ENCODE measurements at places on chromosomes 1 and 21.

DNA sequence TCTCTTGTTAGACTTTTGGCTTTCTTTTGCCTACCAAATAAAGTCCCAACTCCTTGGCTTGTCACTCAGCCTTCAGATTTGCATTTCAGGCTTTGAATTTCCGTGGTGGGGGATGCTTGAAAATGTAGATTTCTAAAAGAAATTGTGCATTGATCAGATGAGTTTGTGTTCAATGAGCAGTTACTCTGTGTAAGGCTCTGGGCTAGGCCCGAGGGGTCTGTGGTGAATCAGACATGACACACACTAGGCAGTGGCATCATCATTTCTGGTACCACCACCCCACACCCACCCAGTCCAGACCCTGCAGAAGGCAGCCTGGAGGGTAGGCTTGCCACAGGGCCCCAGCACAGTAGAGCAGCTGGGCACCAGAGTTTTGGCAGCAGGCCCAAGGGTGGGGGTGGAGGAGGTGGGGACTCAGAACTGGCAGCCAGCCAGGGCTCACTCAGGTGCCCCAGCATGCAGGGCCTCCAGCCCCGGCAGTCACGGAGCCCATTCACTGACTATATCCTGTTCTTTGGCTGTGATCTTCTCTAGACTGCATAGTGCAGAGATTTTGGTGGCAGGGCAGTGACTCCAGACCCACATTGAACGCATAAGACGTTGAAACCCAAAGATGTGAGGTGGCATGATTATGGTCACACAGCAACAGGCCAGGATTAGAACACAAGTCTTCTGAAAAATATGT, 97.2 kb upstream of the ARTN start:
- peak; percentile 72 for DNase-seq

DNA sequence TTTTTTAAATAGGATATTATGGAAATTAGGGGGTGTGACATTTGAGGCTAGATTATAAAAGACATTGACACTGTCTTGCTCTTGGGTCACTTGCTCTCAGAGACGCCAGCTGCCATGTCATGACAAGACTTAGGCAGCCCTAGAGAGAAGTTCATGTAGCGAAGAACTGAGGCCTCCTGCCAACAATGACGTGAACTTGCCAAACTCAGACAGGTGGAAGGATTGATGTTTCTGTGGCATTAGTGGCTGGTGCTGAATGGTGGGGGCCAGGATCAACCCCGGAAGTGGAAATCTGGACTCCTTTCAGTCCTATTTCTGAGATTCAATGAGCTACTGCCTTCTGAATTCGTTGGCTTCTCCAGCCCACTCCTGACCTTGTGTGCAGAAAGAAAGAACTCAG, 14.7 kb downstream of the NCF2 start:
- DNase-seq: no peak

DNA sequence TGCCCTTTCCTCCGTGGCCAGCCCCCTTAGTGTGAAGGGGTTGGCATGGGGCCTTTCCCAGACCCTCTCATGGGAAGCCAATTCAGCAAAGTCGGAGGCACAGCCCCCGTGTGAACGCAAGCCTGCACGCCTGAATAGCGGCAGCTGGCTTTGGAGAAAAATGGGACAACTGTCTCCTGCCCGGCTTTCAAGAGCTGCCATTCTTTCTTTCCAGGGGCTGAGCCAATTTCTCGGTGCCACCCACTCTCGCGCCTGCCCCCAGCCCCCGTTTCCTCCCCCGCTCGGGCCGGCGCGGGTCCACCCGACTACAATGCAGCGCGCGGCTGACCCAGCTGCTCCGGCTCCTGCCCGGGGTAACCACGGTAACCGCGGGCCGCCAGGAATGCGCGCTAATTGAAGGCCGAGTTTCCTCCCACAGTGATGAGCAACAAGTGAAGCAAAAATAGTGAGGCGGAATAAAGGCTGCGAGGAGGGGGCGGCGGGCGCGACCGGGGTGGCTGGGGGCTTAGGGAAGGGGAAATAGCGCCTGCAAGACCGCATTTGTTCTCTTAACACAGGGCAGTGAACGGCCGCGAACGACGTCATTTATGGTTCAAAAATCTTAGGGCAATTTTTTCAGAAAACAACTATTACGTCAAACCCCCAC, 27.8 kb downstream of the ILDR2 start:
- DNase-seq: no peak

DNA sequence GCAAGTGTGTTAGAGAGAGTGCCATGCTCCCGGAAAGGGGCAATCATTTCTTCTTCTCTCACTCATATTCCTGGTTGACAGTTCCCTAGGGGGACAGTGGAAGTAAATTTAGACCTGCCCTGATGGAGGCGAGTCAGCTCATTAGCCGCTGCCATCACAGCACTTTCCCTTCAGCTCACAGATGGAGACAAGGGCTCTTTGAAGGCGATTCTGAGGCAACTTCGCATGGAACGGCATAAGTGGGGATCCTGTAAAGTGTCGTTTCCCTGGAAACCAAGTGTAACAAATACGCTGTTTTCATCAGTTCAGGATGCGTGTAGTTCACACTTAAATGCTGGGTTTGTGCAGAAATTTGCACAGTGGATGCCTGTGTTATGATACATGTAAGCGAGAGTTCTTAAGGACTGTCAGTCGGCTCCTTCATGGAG, 114.5 kb upstream of the TMPRSS15 start:
- DNase-seq: no peak

- peak; percentile 99 for DNase-seq
Observed at GRCh38 chr1:205631768-205632668, at the start of gene ELK4. TSS of gene ELK4 (minus strand) at chr1:205632011. CDS start at chr1:205623882, 8,129 bp downstream.

DNA sequence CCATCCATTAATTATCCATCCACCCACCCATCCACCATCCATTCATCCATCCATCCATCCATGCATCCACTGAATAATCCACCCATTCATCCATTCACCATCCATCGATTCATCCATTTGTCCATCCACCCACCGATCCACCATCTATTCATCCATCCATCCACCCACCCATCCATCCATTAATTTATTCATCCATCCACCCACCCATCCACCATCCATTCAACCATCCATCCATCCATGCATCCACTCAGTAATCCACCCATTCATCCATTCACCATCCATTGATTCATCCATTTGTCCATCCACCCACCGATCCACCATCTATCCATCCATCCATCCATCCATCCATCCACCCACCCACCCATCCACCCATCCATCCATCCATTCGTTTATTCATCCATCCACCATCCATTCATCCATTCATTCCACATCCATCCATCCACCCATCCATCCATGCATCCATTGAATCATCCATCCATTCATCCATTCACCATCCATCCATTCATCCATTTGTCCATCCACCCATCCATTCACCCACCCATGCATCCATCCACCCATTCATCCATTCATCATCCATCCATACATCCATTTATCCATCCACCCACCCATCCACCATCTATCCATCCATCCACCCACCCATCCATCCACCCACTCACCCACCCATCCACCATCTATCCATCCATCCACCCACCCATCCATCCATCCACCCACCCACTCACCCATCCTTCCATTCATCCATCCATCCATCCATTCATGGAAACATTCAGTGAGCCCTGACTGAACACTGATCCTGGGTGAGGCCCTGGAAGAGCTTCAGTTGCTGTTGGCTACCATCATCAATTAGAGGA, 83.4 kb upstream of the ARHGEF16 start:
- DNase-seq: no peak

DNA sequence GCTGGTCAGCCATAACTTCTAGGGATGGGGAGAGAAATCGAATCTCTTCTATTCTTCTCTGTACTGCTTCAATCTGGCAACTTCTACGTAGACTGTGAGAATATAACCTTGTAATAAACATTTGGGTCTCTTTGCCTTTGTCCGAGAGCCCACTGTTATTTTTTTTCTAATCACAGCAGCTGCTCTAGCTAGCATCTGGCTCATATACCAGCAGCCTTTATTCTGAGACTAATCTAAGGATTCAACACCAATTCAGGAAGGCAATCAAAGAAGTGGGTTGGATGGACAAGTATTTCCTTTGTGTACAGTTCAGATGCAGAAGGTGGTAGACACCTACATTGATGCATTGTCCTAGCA, 15.6 kb downstream of the PCP4 start:
- DNase-seq: no peak

DNA sequence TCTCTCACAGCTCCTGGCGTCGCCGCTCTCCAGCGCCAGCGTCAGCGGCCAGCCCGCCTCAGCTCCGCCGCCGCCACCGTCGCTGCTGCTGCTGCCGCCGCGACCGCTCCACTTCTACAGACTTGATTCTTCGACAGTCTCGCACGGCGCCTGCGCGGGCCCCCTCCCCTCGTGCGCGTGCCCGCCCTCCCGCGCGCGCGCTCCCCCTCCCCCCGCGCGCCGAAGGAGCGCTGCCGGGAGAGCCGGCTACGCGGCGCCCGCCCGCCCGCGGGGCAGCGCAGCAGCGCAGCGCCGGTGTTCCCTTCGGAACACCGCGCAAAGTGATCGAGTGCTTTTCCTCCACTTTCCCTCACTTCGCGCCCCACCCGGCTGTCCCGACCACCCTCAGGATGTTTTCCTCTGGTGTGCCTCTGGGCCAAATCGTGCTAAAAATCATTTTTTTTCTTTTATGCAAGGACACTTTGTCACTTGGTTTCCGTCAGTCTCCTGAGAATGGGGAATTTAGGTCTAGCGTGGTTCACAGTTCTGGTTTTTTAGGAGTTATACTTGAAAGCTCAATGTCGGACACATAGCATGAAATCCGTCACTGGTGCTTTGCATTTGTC, at the start of gene IRF2BP2:
Gene IRF2BP2, minus strand, starts transcription at position 118 of the 605 bp plus-strand sequence. CDS start 684 bp downstream, outside the sequence.
- peak; percentile 89 for DNase-seq

DNA sequence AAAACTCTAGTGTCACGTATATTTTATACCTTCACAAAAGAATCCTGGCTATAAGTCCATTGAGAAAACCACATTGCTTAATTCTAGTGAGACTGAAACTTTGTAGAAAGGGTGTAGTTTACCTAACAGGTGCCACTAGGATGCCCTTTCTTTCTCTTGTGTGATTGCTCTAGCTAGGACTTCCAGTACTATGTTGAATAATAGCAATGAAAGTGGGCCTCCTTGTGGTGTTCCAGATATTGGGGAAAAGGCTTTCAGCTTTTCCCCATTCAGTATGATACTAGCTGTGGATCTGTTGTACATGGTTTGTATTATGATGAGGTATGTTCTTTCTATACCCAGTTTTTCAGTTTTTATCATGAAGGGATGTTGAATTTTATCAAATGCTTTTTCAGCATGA, 39.7 kb upstream of the CHODL start:
- no peak for DNase-seq

- no peak for DNase-seq
Observed at GRCh38 chr1:209208648-209209047, 374.9 kb upstream of the CAMK1G start.

- no peak for DNase-seq
Observed at GRCh38 chr1:16983649-16984048, 3.2 kb upstream of the MFAP2 start.

Measured in CD4-positive, alpha-beta T cell treated with Interleukin-15 for 1 hour (primary cell).